ENCODE measurements at places on chromosomes 6 and 20.

DNA sequence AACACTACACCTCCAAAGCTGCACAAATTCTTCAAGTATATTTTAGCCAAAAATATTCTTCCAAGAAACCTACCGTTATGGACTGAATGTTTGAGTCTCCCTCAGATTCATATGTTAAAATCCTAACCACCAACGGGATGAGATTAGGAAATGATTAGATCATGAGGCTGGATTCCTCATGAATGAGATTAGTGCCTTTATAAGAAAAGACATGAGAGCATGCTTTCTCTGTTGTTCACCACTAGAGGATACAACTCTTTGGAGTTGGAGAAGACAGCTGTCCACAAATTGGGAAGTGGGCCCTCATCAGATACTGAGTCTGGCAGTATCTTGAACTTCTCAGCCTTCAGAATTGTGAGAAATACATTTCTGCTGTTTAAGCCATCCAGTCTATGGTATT, 7.1 kb upstream of the SLC17A4 start:
- DNase-seq: no peak

DNA sequence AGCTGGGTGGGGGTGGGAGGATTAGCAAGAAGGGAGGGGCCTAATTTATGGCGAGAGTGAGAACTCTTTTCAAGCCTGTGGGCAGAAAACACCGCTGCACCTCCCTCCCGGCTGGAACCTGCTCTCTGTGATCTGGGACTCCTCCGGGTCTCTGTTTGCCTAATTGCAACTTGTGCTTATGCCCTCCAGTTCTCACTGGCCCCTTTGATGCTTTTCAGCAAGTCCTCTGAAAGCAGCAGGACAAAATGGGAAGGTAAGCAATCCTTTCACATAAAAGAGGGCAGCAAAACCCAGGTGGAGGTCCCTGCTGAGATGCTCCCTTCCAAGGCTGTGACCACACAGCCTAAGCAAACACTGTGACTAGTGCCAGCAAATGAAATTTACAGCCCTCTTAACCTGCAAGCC, 523.0 kb upstream of the FLRT3 start:
- peak; percentile 43 for DNase-seq

DNA sequence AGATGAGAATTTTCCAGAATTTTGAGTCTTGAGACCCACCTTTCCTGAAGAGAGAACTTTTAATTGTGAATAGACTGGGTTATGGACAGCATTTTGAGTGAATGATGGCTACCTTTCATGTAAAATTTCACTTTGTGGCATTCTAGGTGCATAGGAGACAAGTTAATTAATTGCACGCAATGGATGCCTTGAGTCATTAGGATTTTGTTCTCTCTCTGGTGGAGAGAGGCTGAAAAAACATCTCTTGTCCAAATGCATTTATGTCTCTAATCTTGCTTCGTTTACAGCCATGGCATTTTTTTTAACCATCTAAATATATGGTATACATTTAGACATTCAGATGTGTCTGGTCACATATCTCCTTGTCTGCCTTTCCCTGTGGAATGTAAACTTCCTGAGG, 3.1 kb downstream of the RHAG start:
- no peak for DNase-seq

DNA sequence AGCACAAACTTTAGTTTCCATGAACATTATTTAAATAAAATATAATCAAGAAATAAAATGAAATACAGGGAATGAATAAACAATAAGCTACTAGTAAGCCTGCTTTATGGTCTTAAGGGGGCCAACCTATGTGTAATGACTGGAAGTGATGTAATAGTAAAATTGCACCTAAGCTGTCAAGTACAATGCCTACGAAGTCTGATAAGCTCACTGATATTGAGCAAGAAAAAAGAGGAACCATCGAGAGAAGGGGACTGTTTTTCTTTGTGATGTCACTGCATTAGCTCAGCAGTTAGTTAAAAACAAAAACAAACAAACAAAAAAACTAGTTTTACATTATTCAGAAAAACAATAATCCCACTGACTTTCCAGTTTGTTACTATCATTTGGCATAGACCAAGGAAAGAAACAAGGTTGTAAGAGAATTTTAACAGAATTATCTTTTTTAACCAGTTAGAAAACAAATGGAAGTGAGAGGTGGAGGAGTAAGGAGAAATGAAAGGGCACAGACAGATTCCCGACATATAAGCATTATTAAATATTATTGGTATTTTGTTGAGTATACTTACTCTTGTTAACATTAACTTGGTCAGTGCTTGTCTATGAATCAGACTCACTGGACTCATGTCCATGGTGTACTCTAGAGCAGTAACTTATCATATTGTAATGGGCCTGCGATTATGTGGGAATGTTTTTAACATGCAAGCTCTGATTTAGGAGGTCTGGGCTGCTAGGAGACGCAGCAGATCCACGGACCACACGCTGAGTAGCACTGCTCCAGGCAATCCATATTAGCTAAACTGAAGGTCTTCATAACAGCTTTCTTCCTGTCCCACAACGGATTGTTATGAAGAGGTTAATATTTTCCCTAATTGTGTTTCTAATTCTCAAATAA, 99.6 kb upstream of the HMGCLL1 start:
- DNase-seq: peak; percentile 22

GRCh38 chr6:87944541-87944954, 103.1 kb upstream of the SPACA1 start:
- peak; percentile 46 for DNase-seq

- DNase-seq: peak; percentile 43
These were observed 121.4 kb upstream of the TCF21 start for GRCh38 chr6:133767357-133767970.

DNA sequence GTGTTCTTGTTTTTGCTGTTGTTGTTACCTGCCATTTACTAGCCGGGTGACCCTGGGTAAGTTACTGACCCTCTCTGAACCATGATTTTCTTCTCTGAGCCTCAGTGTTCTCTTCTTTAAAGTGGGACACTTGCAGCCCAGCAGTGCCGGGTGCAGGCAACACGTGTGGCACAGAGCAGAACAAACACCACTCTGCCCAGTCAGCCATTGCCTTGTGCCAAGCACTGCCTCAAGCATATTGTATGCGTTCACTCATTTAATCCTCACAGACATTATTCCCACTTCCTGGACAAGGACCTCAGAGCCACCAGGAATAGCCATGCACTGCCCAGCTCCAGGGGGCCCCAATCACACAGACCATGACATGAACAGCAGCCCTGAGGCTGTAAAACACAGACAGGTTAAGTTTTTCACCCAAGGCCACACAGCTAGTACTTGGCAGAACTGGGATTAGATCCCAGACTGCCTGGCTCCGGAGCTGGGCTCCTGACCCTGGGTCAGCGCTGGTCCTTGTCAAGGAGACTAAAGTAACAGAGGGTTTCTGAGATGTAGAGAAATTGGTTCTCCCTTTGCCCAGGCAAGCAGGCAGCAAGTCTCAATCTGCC, 74.0 kb upstream of the PTPN1 start:
- no peak for DNase-seq

DNA sequence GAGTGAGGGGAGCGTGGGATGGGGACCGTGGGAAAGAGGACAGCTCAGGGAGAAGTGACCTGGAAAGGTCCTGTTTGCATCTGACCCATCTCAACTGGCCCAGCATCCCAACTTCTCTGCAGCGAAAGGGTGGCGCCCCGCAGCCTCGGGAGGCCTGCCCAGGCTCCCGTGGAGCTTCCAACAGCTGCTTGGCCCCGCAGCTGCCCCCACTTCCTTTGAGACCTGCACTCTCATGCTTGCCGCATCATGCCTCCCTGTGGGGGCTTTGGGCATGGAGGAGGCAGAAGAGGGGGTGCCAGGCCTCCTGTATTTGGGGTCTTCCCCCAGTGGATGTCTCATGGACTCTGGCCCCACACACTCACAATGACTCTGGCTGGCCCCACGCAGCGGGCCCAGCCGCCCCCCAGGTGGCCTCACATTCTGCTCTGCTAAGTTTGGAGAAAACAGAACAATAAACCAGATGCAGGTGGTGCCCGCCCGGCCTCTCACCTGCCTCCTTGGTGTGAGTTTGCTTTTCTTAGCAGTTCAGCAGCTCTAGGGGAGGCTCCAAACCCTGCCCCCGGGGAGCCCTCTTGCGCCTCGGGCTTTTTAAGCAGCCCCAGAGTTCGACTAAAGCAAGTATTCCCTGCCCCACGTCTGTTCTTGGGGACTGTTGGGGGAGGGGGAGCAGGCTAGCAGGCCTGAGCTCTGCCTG, 40.7 kb downstream of the CPXM1 start:
- DNase-seq: no peak

- DNase-seq: no peak
These were observed 88.3 kb downstream of the SSR1 start for GRCh38 chr6:7224731-7225130.

All from renal cortical epithelial cell (primary cell).